ENCODE measurements at places on chromosomes 5 and 9. TPM values are rescaled to one million over a fixed set of nuclear protein-coding genes. Genes with fewer than 3 reads are reported as not detected.

DNA sequence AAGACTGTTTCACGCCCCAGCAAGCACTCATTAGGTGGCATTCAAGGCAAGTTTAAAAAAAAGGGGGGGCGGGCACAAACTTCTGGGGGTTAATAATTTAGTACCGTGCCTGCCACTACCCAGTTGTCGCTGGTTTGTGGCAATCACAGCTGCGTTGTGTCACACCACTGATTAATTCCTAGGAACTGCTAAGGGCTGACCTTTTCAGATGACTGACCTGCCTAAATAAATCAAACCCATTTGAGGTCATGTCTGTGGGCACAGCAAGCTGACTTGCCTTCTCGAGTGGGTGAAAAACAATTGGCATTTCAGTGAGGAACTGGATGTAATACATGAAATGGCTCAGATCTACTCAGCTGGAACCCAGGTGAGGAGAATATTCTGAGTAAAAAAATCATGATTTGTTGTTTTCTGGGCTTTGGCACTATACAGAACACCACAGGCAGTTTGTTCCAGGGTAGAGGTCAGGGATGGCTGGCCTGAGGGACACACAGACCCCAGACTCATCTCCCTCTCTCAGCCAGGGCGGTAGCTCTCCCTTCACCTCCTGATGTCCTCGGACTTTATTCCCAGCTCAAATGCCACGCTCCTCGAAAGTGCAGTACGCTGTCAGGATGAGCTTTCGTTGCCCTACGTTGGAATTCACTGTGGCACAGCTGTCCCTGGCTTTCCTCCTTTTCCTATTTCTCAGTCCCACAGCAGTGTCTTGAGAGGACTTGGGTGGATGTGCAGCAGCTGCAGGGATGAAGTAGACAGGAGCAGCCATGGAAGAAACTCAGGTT is 15.5 kb upstream of the MGAT1 start:
- no peak for DNase-seq

- peak; percentile 72 for DNase-seq
Measured at GRCh38 chr5:59275510-59276324, 617.8 kb downstream of the PDE4D start.

DNA sequence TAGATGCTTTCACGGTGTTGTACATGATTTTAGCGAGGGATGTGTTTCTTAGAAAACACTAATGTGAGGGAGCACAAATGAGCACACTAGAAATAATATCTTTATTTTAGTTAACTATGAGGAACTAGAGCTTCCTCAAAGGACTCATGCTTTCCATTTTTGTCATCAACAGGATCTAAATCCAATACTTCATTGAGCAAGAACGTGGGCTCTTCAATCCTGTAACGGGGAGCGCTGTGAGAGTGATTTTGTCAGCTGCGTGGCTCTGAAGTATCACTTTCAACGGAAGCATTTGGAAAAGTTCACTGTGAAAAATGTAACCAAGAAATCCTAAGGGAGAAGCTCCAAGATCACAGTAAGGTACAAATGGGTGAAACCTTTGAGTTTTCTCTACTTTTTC is 93.2 kb downstream of the LIX1 start:
- no peak for DNase-seq

GRCh38 chr5:69512740-69513260 is 20.2 kb downstream of the OCLN start:
- no peak for DNase-seq

GRCh38 chr5:145848854-145849253 is 13.7 kb upstream of the PRELID2 start:
- no peak for DNase-seq

- no peak for DNase-seq
Measured at GRCh38 chr9:101664453-101664852, 69.7 kb upstream of the PPP3R2 start.

- no peak for DNase-seq
Measured at GRCh38 chr5:139295346-139296057, 2.0 kb downstream of the MATR3 start.

DNA sequence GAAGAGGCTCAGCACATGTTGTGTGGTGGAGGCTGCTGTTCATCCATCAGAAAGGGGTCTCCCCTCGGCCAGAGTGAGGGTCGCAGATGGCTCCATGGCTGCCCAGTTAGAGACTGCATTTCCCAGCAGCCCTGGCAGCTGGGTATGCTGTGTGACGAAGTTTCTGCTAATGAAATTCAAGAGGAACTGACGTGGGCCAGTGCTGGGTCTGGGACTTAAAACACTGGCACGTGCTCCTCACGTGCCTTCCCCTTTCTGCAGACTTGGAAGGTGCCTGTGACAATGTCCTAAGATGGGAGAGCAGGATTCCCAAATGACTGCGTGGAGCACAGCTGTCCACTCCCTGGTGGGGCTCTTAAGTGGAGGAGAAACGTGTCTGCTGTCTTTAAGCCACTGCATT is 114.5 kb upstream of the RAPGEF1 start:
- no peak for DNase-seq

DNA sequence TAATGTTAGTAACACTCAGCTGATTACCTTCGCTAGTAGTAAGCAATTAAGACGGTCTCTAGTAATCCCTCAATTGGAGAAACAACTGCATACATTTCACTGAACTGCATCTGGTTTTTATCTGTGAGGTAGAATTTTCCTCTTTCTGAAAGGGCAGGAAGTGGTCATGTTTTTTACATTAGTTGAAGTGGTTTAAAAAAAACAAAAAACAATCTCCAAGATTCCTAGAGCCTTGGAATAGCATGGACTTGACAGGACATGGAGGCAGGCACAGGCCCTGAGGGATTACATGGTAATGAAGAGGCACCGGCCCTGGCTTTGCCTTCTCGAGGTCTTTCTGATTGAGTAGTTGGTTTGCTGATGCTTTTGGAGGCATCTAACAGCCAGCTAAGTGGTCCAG is 25.8 kb downstream of the THBS4 start:
- DNase-seq, result no peak

GRCh38 chr5:94240993-94241651 is 377.3 kb downstream of the KIAA0825 start:
- DNase-seq, result no peak

The HBEGF gene
- total RNA-seq, result 11.9 TPM

The CNTNAP3 gene
- 2.3 TPM for total RNA-seq

The PCDHGB7 gene
- 4.2 TPM for total RNA-seq
